CD4-positive, alpha-beta memory T cell (primary cell): ENCODE measurements at places on chromosomes 2 and 18.
A peak's percentile ranks its signal among the peaks of the same experiment; 100 is the strongest.

DNA sequence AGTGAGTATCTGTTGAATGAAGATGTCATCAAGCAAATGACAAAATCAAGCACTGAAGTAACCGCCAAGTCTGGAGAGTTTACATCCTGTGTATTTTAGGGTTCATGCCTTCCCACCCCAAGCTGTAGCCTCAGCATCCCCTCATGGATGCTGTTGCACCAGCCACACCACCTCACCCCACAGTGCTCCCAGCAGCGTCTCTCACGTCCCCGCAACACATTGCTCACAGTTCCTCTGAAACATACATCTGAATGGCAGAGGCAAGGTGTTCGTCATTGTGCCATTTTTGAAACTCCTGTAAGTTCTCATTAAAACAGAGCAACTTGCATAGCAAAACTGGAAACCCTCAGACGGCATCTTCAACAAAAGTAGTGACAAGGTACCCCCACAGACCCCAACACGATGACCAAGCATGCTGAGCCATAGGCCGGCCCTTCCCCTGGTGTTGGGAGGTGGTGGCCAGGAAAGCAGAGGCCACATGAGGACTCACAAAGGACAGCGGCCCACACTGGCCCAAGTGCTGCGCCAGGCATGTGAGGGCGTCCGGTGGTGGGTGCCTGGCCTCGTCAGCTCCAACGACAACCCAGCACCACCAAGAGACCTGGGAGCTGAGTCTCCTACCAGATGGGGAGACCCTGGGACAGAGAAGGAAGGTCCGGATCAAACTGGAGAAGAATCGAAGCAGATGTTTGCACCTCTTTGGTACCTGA lies 456.5 kb downstream of the EIPR1 start:
- DNase-seq, result no peak

DNA sequence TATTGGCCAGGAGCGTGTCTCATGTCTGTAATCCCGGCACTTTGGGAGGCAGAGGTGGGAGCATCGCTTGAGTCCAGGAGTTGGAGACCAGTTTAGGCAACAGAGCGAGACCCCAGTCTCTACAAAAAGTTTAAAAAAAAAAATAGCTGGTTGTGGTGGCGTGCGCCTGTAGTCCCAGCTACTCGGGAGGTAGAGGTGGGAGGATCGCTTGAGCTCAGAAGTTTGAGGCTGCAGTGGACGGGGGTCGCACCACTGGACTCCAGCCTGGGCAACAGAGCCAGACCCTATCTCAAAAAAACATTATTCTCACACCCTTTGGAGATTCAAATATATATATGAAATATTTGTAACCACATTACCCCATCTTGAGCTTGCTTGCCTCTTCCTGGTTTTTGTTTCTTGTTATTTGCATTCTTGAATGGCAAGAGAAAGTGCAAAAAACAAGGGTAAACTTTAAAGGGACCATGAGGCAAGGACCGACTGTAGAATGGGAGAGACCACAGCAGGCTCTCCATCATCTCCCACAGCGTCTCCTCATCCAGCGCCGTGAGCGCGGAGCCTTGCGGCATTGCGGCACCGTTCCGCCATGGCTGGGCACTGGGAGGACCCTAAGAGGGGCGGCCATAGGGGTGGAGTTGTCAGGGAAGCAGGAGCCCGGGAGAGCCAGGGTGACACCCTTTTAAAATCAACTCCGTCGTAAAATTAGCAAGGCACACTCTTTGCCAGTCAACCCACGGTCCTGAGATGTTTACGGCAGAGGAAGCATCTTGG lies 1.4 kb downstream of the ELP2 start:
- DNase-seq, result no peak

DNA sequence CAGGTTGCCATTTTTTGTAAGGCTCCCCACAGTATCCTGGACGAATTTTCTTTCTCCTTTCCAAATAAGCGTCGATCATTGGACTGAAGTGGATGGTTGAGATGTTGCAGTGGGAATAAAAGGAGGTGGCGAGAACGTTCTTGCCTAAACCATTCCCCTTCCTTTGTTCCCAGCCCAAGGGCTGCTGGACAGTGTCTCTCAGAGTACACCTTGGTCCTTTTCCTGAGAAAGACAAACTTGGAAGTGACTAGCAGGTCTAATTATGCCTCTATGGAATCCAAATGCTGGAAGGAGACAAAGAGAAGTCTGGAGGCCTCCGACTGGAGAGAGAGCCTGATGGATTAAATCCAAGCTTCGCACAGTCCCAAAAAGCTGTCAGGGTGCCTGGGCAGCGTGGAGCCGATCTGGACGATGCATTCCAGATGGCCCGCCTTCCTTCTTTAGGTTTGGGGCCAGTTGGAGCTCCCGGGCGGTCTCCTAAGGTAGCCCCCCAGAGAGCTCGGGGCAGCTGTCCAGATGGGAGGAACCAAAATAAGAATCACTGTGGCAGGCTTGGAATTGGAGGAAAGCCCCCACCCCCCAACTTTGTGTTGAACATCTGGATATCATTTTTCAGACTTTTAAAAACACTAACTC lies 186.8 kb downstream of the TMEM247 start:
- DNase-seq, result no peak

DNA sequence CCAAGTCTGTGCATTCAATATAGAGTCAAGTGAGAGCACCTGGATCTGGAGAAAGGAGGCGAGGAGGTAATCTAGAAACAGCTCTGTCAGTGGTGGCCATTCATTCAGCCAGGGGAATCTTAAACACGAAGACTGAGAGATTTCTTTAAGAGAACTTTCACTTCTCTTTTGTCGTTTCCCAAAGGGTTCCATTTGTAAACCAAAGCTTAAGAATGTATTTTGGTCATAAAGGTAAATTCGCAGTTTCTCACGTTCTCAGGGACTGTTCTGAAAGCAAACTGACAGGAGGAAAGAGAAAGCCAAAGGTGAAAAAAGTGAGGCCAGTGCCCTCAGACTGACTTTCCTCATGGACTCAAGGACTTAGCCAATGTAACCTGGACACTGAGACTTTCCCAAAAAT lies 513.5 kb downstream of the CMPK2 start:
- DNase-seq, result no peak

DNA sequence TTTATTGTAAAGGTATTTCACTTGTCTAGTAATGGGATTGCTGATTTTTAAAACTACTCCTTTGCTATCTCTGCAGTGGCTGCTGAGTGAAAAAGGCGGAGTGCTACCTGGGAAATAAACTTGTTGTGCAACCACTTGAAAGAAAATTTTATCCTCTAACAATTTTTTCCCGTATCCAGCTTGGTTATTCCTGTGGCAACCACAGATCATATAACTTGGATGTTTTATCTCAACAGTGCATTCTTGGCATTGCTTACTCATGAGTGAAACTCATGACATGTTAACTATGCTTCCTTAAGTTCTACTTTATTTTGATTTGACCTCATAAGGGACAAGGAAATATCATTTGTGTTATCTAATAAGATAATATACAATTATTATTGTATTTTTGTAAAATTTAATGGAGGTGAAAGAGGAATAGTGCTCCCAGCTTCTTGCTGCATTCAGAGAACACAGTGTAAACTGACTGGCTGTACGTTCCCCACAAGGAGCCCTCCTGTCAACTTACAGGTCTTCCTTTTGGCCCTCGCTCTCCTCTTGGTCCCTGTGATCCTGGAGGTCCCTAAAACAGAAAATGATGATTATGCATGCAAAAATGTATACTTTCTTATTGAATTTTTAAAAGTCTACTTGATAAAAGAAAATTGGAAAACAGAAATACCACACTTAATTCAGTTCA lies 82.7 kb downstream of the COL5A2 start:
- DNase-seq, result no peak

DNA sequence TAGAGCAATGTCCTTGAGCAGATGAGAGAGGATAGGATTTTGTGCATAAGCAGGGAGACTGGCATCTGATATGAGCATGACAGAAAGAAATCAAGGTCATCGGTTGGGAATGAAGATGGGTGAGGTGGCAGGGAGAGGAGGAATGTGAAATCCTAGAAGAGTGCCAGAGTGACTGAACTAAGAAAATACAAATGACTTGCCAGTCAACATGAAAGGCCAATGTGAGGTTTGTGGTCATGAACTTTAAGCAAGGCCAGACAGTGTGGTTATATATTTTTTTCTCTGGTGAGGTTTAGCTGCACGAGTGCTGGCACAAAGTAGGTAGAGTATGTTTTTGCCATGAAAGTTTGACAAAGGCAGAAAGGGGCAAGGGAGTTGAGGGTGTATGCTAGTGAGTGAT lies 21.2 kb downstream of the QPCT start:
- no peak for DNase-seq

DNA sequence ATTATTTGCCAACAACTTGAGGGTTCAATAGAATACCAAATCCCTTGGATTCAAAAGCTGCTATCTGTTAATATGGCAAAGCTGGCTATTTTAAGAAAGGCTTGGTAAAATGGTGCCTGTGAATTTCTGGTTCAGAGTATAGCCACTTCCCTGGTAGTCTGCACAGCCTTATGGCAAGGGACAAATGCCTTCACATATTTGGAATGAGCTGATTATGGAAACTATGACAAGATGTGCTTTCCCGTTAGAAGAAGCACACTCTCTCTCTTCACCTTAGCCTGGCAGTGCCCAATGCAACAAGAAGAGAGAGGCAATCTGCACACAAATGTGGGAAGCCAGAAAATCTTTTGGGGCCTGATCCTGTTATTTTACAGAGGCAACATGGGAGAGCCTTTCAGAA lies 47.5 kb upstream of the MAP3K20 start:
- no peak for DNase-seq

- DNase-seq, result no peak
These were observed 10.0 kb upstream of the GCA start for GRCh38 chr2:162333968-162334367.

GRCh38 chr2:46510598-46511177 lies 31.3 kb downstream of the TMEM247 start:
- DNase-seq, result no peak

GRCh38 chr2:100655936-100656534 lies 93.2 kb downstream of the PDCL3 start:
- DNase-seq, result no peak

DNA sequence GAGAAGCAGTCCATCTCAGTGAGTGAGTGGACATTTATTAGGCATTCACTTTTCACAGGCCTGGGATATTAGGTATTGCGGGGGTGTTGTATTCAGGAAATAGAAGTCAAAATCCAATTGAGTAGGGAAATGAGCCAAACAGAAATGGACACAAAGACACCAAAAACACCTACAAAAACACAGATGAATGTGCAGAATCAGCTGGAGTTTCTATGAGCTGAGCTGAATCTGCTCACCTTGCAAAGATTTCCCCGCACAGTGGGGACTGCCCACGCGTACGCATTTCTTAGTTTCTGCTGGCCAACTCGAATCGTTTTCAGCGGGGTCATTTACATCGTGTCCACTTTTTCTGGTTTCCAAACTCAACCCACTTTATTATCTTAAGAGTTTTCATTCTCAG lies 160.0 kb downstream of the BCL2 start:
- no peak for DNase-seq

- DNase-seq, result no peak
These were observed 7.6 kb downstream of the AMER3 start for GRCh38 chr2:130762910-130763385.

DNA sequence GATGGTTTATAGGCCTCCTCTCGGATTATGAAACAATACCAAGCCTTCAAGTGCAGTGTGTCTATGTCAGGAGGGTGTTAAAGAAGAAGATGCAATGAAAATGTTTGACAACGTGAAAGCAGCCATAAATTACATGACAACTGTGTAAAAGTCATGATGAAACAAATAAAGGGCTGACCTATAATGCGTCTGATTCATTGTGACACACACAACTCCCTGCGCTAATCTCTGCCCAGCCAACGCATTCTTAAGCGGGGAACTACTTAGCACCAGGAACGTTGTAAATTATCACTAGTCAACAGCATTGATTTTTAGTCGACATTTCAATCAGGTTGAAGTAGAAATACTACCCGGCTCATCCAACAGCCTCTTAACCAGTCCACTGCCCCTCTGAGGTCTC lies 26.8 kb downstream of the BCL11A start:
- no peak for DNase-seq

- DNase-seq, result no peak
These were observed at the start of gene RTP5 for GRCh38 chr2:241869087-241869961. TSS of gene RTP5 (plus strand) at chr2:241869729. CDS start at chr2:241869757, 28 bp downstream.

GRCh38 chr2:118835746-118836410 lies 11.6 kb downstream of the EN1 start:
- DNase-seq, result no peak

- DNase-seq, result no peak
These were observed 17.7 kb downstream of the SPIRE1 start for GRCh38 chr18:12639990-12640880.

- peak; percentile 49 for DNase-seq
These were observed 88.8 kb downstream of the CDC42EP3 start for GRCh38 chr2:37582481-37583220.

DNA sequence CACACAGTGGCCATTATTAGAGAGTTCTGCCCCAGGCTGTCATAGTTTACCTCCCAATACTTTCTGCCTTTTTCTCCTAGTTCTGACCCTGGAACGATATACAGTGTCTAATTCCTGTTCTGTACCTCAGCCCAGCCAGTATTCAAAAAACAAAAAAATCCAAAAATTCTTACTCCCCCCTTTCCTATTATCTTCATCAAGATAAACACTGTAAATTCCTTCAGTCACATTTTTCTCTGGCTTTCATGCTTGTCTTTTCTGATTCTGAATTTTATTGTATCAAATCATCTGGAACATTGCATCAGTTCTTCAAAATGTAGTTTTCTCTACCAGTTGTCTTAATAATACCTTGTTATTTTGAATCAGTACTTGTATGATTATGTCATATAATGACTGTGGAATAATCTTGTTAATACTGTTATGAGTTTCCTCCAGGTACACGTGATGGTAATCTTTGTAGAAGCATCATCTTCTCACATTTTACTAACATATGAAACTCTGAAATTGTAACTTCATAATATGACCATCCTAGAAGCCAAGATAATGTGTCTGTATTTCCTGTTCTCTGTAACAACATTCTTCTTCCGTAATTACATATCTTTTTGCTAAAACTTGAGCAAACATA lies 79.0 kb upstream of the NOSTRIN start:
- no peak for DNase-seq

DNA sequence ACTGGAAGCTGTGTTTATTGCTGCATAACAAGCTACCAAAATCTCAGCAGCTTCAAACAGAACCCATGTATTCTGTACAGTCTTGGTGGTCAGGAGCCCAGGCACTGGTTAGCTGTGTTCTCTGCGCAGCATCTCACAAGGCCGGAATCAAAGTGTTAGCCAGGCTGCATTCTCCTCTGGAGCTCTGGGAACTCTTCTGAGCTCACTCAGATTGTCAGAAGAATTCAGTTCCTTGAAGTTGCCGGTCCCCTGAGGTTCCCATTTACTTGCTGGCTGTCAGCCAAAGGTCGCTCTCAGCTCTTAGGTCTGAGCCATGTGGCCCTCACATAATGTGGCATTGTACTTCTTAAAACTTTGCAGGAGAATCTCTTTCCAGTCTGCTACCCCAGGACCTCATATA lies 123.6 kb upstream of the SMIM21 start:
- DNase-seq, result no peak
